ENCODE measurements at places on chromosomes 16 and 17.

DNA sequence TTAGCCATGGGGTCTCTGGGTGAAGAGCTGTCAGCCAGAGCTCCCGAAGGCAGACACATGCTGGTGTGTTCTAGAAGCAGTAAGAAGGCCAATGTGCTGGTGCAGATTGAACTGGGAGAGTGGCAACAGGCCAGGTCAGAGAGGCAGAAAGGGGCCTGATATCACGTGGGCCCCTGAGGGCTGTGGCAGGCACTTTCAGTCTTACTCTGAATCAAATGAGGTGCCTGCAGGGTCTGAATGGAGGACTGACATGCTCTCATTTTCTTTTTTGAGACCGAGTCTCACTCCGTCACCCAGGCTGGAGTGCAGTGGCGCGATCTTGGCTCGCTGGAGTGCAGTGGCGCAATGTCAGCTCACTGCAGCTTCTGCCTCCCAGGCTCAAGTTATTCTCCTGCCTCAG lies 293.8 kb downstream of the ABCC12 start:
- no peak for DNase-seq

DNA sequence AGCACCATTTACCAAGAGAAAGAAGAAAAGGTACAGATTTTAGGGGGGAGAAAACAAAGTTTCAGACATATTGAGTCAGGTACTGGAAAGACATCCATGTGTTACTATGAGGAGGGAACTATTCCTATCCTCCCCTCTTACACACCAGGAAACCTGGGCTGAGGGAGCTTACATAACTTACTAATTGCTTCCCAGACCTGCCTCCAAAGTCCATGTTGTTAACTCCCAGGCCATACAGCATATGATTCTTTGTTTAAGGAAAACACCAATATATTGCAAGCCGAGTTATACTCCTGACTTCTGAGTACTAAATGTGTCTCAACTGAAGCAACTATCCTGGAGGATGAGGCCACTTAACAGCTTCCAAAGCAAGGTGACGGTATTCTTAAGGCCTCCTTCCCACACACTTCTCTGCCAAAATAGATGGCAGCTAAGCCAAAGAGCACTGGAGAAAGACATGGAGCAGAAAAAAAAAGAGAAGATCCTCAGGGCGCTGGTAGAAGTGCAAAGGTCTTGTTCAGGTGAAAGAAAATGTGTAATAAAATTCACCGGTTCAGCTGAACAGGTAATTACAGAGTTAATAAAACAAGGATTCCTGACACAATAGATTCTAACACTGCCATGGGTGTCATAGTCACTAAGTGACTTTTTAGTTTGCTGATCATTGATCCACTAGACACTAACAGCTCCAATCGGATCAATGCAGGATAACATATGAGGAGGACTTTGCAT lies 151.1 kb downstream of the SKAP1 start:
- no peak for DNase-seq

DNA sequence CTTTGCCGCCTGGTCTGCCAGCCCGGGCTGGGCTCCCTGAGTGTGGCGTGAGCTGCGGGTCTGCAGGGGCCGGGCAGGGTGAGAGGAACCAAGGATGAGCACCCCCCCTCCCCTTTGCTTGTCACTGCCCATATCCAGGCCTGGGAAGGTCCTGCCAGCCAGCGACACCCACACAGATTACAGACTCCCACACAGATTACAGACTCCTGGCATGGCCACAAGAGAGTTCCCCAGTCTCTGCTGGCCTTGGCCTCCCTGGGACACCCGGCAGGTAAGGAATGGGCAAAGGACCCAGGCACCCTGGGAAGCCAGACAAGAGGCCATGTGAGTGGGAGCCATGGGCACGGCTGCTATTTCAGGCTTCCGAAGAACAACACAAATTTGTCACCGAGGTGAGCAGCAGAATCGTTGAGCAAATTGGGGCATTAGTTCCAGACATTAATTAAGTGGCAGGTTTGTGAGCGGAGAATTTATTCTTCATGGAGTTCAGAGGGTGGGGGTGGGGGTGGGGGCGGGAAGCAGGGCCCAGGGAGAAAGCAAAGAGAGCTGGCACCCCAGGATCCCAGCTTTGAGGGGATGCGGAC lies 41.4 kb downstream of the SRCIN1 start:
- no peak for DNase-seq

- no peak for DNase-seq
Measured at GRCh38 chr17:80123791-80124190, 22.4 kb downstream of the GAA start.

GRCh38 chr17:917941-918740 lies 61.4 kb downstream of the NXN start:
- no peak for DNase-seq

DNA sequence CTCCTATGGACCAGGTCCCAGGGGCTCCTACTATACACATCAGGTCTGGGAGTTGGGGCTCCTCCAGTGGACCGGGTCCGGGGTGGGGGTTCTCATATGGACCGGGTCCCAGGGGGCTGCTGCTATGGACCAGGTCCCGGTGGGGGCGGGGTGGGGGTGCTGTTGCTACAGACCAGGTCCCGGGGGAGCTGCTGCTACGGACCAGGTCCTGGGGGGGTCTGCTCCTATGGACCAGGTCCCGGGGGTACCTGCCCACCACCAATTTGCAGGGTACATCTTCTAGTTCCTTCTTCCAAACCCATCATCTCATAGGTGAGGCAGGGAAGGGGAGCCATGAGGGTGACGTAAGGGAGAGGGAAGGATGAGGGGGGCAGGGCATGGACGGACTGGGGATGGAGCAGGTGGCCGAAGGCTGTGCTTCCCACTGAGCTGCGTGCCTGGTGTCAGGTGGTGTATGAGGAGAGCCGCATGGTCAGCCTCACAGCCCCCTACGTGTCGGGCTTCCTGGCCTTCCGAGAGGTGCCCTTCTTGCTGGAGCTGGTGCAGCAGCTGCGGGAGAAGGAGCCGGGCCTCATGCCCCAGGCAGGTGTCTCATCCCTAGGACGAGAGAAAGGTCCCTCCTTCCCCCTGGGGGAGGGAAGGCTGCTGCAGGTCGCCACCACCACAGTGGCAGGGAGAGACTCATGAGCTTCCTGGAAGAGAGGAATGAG lies 6.6 kb downstream of the ENDOV start:
- DNase-seq = peak; percentile 53

GRCh38 chr16:87874639-87875427 lies 5.5 kb upstream of the SLC7A5 start:
- peak; percentile 93 for DNase-seq

DNA sequence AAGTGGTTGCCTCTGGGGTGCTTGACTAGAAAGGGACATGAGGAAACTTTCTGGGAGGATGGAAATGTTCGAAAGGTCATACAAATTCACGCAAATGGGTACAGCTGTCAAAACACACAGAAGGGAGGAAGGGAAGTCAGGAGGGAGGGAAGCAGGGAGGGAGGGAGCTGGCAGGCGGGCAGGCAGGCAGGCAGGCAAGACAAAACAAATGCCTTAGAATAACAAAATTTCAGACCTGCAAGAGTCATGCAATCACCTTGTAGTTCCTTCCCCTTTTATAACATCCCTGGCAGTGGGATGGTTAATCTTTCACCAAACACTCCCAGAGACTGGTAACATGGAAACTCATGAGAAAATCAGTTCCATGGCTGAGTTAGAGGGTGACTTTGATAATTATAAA lies 189.2 kb downstream of the STX8 start:
- DNase-seq = no peak

GRCh38 chr17:73132085-73132492 lies 32.7 kb upstream of the SSTR2 start:
- DNase-seq = no peak

GRCh38 chr17:6455321-6455705 lies 11.1 kb downstream of the PIMREG start:
- peak; percentile 76 for DNase-seq

GRCh38 chr17:44066204-44066930 lies at the start of gene LSM12:
Gene LSM12, minus strand, starts transcription at chr17:44066671. Its CDS starts 84 bp downstream, at chr17:44066587.
- DNase-seq = peak; percentile 97

GRCh38 chr17:1957037-1957436 lies 68.1 kb downstream of the RTN4RL1 start:
- DNase-seq = no peak

- no peak for DNase-seq
Measured at GRCh38 chr16:543301-544164, 16.0 kb downstream of the CAPN15 start.

DNA sequence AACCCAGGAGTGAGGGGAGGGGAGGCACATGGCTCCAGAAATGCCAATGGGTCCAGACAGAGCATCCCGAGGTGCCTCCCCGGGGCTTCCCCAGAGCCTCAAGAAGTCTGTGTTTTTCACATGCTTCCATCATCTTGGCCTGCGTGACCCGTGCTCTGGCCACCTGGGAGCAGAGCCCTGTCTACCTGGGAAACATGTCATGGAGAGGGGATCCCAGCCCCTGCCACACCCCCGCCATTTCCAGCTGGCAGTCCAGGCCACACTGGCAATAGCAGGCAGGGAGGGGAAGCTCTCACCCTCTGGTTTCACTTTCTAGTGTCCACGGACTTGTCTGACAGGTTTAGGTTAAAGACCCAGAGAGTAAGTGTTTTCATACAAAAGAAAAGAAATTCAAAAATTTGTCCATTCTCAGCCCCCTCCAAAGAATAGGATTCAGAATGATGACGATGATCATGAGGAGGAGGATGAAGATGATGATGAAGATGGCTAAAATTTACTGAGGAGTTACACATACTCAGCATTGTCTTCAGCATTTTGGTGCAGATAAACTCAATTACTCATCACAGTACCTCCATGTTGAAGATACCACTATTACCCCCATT lies 9.0 kb downstream of the SMIM5 start:
- DNase-seq = no peak

DNA sequence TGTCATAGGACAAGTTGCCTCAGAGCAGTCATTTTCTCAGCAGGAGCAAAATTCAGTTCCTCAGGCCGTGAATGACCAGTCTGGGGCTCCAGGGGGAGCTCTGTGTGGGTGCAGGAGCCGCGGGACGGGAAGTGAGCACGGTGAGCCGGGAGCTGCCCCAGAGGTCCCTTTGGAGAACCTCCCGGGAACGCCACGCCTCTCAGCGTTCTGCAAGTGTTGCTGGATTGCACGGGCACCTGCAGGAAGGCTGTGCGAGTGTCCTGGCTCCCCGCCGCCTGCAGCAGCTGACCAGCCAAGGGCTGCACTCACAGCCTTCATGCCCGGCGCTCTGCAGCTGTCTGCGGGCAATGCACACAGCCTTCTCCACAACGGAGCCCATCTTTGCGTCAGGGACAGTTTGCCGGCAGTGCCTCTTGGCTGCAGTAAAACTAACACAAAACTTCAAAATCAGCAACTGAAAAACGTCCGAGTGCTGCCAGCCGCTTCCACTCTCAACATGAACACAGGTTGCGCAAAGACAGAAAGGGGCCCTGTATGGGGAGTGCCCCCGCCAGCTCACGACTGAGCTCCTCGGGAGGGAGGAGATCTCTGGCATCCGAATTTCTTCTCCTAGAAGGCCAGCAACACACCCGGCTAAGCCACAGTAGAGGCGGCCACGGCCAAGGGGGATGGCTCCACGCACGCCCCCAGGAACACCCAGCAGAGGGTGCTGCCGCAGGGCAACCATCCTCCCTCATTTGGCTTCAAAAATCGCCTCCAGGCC lies 16.0 kb downstream of the NDUFAF8 start:
- no peak for DNase-seq

GRCh38 chr16:51321251-51321650 lies 170.2 kb upstream of the SALL1 start:
- no peak for DNase-seq

GRCh38 chr17:55289106-55289446 lies 24.3 kb downstream of the HLF start:
- no peak for DNase-seq

DNA sequence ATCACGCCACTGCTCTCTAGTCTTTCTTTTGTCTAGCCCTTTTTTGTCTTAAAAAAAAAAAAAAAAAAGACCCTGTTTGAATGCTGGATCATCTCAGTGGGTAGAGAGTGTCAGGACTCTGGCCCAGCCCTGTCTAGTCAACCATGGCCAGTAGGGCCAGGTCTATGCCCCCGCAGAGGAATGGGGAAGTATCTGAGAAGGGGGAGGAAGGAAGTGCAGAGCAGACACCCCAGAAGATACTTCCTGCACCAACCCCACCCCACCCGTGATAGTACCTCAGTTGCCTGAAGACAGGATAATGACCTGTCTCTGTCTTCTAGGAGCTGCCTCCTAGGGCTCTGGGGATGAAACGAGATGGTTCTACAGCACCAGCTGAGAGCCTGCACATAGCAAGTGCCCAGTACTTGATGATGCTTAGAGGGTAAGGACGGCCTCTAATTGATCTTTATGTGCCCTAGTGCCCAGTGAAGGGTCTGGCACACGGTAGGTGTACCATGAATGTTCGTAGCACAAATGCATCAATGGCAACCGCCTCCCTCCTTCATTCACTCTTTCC lies 55.4 kb downstream of the ABAT start:
- DNase-seq = no peak

Data from activated effector memory CD4-positive, alpha-beta T cell treated with anti-CD3 and anti-CD28 coated beads, Interleukin-2, amount 50 U/mL, for 16 hours (primary cell).